NB4 (cell line): ENCODE measurements at places on chromosomes 5 and 9.

DNA sequence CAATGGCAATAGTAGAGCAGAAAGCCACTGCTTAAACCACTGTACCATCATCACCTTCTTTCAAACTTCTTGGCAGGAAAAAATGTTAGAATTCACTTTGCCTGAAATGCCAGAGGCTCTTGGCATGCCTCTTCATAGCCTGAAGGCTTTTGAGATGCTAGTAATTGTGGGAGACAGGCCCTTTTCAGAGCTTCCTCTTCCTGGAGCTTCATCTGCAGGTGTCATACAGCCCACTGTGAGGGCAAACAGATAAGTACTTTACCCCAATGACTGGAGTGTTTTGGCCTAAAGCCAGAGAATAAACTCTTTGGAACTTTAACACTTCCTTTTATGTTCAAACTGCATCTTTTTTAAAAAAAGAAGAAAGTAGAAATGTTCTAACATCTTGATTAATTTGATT is 81.3 kb upstream of the TMEM171 start:
- peak; percentile 2 for DNase-seq

DNA sequence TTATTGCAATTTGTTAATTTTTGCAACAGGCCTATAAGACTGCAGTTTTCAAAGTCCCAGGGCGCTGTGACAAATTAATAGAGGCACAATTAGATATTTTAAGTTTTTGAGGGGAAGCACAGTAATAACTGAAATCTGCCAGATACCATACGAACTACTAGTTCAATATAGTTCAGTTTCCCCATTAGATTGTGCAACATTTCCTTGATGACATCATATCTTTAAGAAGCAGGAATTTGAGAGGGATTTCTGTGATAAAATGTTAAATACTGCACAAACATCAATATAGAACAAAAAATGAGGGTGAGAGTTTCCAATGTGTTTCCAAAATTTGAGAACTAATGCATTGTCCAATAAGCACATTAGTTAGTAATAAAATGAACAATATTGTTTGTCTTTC is 56.7 kb upstream of the GRIN3A start:
- DNase-seq: no peak

DNA sequence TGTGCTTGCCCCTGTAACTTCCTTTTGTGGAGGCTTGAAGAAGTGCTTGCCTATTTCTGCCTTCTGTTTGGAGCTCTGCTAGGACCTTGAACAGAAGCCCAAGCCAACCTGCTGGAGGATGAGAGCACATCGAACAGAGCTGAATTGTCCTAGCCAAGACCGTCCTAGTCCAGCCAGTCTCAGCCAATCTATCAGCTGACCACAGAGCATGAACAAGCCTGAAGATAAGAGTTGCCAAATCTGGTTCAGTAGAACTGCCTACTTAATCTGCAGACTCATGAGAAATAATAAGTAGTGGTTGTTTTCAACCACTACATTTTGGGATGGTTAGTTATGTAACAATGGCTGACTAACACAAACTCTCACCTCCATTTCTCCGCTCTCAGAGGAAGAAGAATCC is 4.4 kb upstream of the SNX2 start:
- no peak for DNase-seq

DNA sequence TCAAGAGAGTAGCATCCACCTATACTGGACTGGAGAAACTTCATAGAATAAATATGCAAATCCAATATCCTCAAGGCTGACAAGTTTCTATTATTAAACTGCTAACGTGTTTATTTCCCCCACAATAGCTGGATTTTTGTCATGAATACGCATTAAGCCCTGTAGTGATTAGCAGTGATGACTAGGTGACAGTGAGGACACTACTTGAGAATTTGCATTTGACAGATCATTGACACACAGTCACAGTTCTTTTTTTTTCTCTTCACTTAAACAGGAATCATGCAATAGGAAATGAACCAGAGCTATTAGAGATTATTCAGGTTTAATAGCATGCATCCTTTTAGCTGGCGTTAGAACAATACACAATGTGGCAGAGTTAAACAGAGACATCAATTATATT is 35.3 kb downstream of the MPDZ start:
- no peak for DNase-seq

GRCh38 chr9:69818750-69819345 is 1.8 kb upstream of the CFAP95 start:
- no peak for DNase-seq

DNA sequence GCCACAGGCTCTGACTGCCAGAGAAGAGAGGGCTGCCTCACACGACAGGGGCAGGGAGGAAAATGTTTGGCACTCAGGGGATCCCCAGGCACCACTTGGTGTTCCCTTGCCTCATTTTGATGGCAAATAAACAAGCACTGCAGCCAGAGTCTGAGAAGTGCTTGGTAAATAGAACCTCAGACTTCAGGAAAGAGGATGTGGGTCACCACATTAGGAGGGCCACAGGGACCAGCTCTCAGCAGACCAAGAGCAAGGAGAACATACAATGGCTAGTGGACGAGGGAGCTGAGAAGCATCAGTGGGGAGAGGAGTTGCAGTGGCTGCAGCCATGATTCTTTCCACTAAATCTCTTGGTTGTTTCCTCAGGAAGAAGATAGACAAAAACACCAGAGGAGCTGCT is 413.9 kb downstream of the GADD45G start:
- peak; percentile 24 for DNase-seq

GRCh38 chr5:2627867-2628266 is 123.6 kb downstream of the IRX2 start:
- no peak for DNase-seq

DNA sequence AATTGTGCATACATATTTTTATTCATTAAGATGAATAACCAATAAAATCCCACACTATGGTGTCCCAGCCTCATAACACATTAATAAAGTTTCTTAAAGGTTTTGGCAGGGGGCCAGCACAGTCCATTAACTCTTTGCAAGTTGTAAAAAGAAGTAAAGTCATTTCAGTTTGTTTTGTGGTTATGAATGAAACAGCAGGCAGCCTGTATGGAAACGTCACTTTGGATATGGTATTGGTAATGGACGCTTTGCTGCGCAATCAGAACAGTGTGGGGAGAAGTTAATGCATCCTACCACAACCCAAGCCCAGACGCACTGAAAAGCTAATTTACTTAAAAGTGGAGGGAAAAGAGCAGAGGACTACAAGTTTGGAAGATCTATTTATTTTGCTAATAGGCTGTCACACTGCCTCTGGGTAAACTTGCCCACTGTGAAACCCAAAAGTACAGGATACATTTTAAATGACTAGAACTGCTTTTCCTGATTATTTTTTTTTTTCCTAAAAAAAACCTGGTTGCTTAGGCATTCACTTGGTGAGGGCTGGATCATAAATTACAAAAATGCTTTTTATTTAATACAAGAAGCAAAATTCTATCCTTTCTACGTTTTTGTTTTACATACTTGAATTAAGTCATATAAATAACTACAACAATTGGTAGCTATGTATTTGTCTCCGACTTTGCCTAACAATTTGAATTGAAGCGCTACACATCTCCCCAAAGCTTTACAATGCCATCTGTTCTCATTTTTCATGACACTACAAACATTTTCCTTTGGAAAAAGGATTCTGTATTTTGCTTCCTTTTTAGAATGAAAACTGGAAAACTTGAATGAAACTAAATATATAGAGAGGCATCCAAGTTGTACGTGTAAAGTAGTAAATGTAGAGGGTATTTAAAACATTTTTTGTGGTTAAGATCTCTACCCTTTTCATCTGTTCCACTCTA is 104.3 kb downstream of the NFIB start:
- peak; percentile 12 for DNase-seq

DNA sequence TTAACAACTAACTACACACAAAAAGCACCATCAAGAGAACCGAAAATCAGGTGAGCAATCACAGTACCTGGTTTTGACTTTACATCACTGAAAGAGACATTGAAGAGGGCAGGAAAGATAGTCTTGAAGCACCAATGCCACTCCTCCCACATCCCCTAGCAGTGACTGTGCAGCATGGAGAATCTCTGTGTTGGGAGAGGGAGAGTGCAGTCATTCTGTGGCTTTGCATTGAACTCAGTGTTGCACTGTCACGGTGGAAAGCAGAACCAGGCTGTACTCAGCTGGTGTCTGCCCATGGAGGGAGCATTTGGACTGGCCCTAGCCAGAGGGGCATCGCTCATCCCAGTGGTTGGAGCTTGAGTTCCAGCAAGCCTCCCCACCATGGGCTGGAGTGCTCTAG is 40.4 kb downstream of the C5 start:
- peak; percentile 15 for DNase-seq

DNA sequence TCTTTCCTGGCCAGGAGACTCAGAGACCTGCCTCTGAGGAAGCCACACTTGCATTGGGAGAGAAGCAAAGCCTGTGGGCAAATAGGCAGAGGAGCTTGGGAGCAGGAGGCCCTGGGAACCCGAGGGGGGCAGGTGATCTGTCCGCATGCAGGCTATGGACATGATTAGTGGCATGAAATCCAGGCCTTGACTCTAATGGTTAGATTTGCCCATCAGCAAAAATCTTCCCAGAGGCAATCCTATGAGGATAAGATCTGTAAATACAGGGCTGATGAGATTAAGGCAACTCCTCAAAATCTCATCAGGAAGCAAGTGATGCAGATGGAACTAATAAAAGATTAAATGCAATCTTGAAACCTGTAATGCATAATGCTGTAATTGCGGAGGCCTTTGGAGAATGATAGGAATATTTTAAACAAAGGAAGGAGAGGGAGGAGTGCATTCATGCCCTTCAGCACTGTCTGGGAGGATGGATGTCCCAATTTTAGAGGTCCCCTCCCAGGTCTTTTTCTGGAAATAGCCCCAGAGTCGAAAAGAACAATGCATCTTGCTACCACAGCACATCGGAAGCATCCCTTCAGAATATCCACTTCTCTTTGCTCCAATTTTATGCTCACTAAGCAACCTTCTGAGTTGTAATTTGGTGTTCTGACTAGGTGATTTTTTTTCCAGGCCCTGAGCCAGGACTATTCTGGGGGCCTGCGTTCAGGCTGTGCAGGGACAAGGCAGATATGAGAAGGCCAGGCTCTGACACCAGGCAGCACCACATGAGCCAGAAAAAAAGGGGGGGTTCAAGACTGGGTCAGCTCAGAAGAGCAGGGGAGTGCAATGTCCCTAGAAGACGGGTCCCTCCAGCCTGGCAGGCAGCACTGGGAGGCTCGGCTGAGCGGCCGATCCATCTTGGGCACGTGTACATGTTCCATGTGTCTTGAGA is 66.5 kb downstream of the MED10 start:
- DNase-seq: no peak

- no peak for DNase-seq
These were observed 185.4 kb downstream of the GABBR2 start for GRCh38 chr9:98523231-98523901.

DNA sequence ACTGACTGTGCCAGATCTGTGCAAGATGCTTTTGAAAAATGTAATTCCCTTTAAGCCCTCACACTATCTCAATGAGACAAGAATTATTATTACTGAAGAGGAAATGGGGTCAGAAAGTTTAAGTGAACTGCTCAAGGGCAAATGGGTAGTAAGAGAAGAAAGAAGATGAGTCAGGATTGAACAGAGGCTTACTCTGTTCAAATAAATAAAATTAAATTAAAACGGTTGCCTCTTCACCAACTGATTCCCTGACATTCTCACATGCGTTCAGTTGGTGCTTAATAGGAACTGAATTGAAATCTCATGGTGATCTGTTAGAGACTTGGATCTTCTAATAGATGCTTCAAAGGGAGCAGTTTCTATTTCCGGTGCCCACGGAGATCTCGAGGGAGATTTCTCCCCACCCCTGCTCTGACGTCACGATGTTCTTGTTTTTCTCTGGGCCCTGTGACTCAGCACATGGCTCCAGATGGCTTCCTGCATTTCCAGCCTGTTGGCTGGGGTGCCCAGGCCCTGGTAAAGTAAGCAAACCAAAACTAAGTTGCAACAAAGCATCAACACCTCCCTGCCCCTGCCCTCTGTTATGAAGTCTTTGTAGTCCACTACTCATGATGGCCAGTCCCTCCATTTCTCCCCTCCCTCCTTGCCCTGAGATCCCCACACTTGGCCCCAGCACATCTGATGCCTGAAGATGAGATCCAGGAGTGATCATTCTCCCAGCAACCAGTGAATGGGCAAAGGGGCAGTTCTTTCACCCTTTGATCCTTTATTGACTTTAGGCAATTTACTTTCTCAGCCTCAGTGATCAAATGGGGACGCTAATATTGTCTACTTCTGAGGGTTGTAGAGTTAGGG is 106.1 kb upstream of the CPEB4 start:
- DNase-seq: peak; percentile 87

DNA sequence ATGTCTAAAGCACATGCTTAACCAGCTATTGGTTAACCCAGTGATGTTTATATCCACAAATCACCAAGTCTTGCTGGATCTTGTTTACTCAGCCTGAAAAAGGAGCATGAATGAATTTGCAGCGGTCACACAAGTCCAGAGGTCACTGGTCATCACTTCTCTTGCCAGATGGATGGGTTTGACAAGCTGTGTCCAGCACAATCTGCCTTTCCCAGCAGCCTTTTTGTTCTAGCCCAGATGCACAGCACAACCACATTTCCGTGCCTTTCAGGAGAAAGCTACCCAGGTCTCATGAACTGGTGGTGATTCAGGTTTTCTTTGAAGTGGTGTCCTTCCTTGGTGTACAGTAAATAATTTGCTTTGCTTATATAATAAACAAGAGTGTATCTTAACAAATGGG is 32.1 kb downstream of the TMEM252 start:
- DNase-seq: no peak

GRCh38 chr5:132380741-132381140 is 11.2 kb downstream of the SLC22A5 start:
- DNase-seq: no peak

DNA sequence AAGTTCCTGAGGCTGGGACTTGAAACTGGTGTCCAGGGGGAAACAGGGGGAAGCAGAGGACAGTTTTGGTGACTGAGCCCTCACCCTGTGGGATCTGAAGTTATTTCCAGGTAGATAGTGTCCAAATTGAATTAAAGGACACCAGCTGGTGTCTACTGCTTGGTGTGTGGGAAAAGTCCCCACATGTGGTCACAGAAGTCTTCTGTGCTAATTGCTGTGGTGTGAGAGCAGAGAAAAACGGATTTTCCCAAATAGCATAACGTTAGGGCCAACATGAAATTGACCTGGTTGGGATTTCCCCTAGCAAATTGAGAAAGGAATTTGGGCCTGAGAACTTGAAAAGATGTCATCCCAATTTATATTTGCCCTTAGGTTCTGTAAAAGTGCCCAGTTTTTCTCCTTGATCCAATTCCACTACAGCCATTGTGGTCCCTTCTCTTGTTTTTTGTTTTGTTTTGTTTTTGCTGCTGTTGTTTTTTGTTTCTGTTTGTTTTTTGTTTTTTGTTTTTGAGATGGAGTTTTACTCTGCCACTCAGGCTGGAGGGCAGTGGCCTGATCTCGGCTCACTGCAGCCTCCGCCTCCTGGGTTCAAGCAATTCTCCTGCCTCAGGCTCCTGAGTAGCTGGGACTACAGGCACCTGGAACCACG is 5.6 kb upstream of the STARD4 start:
- no peak for DNase-seq

- no peak for DNase-seq
These were observed 282.5 kb upstream of the SMARCA2 start for GRCh38 chr9:1732670-1733069.

DNA sequence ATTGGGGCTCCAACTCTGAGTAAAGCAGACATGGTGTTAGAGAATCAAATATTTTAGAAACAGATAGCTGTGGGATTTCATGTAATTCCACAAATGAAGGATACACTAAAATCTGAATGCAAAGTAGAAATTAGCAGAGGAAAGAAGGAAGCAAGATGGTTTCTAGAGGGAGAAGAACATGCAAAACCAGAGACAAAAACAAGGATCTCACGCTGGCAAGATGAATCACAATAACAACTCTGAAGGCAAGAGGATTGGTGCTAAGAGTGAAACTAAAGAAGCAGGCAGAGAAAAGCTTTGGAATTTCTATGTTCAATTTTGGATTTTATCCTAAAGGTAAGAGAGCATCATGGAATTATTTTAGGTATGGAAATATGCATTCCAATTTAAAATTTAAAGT is 857.2 kb upstream of the COX7C start:
- DNase-seq: no peak
